AG04450 (cell line): ENCODE measurements at places on chromosomes 2 and 18. TPM values are rescaled to one million over a fixed set of nuclear protein-coding genes. Genes with fewer than 3 reads are reported as not detected.

The CYP26B1 gene
- polyA plus RNA-seq = 0.01 and 0.04 TPM in 2 replicates

The TMEM163 gene
- 0.04 TPM in 1 of 2 replicates, not detected in the other for polyA plus RNA-seq

The SNRNP27 gene
- polyA plus RNA-seq = 38.1 and 57.8 TPM in 2 replicates

The MC4R gene
- 0.06 TPM in 1 of 2 replicates, not detected in the other for polyA plus RNA-seq

The KIAA1328 gene
- 3.7 and 3.9 TPM in 2 replicates for polyA plus RNA-seq

The FOXD4L1 gene
- 0.02 TPM in 1 of 2 replicates, not detected in the other for polyA plus RNA-seq

The MDH1B gene
- 0.78 and 1.3 TPM in 2 replicates for polyA plus RNA-seq

The NEB gene
- polyA plus RNA-seq = 0.06 and 0.14 TPM in 2 replicates
